Astrocyte (in vitro differentiated cells and primary cell): ENCODE measurements at places on chromosomes 12 and 14.
A peak's percentile ranks its signal among the peaks of the same experiment; 100 is the strongest.

DNA sequence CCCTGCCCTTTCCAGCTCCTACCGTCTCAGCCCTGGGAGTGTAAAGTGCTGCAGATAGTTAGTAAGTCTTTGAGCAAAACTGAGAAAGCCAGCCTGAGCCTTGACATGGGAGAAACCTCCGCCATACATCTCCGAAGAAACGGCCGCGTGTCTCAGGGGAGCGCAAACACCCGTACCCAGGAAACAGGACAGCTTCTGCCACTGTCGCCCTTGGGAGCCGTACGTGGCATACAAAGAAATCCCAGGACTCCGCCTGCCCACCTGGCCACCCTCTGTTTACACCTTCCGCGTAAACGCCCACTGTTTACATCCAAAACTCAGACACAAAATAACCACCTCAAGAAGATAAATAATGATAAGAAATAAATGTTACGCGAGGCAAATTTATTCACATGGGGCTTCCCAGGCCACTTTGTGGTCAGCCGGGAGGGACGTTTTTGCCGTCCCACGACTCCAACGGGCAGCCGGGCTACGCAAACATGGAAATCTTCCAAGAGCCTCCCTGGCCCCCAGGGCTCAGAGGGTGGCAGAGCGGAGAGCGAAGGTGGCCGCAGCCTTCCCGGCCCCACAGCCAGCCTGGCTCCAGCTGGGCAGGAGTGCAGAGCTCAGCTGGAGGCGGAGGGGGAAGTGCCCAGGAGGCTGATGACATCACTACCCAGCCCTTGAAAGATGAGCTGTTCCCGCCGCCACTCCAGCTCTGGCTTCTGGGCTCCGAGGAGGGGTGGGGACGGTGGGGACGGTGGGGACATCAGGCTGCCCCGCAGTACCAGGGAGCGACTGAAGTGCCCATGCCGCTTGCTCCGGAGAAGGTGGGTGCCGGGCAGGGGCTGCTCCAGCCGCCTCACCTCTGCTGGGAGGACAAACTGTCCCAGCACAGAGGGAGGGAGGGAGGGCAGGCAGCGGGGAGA is at the start of gene BDKRB2:
Gene BDKRB2, plus strand, starts transcription at position 689 of the 908 bp plus-strand sequence. CDS start 32,269 bp downstream, outside the sequence.
- peak; percentile 73 for DNase-seq

GRCh38 chr14:100450049-100450448 is 126.9 kb downstream of the SLC25A47 start:
- DNase-seq, result no peak

- DNase-seq, result no peak
These were observed 65.5 kb downstream of the ST8SIA1 start for GRCh38 chr12:22268973-22269372.

GRCh38 chr12:114836609-114837008 is 152.6 kb upstream of the TBX3 start:
- no peak for DNase-seq

DNA sequence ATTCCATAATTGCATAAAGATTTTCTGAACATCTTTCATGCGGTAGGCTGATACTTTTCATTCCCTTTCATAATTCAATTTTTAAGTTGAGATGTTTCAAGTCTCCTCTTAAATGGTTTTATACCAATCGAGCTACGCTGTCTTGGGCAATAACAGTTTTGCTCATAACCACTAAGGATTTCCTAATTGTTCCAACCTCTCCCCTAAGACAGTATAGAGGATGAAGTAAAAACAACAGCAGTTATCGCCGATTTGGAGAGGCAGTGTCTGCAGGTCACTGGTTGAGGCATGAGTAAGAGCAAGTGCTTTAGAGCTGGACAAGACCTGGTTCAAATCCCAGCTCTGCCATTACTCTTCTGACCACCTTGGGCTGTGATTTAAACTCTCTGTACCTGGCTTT is 6.9 kb upstream of the MED13L start:
- DNase-seq, result no peak

- no peak for DNase-seq
These were observed 82.9 kb downstream of the ARF6 start for GRCh38 chr14:49975799-49976198.

DNA sequence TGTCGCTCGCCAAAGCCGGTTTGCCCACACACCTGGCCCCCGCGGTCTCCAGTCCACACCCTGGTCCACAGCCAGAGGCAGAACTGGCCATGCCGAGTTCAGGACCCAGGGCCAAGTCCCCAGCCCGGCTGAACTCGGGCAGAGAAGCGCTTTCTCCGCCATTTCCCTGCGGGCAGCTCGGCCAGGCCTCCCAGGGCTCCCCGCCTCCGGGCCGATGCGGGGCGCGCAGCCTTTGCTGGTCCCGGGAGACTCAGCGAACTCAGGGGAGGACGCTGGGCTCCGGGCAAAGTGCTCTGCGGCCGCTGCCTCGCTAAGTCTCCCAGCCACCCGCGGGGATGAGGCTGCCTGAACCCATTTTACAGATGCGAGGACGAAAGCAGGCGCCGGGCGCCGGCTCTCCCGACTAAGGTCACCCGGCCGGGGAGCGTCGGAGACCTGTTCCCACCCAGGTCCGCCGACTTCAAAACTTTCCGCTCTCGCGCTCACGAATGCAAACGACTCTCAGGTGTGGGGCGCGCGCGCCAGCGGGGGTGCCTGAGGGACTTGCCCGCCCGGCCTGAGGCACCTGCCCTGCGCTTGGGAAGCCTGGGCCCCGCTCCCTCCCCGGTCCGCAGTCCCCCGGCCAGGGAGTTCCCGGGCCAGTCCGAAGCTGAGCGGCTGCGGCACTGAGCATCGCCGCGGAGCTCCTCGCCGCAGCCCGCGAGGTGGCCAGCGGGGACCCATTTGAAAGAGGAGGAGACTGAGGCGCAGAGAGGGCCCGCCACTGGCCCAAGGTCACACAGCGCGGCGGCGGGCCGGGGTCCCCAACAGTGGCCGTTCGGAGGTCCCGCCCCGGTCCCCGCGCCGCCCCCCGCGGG is 627 bp downstream of the TESC start:
- DNase-seq, result no peak

DNA sequence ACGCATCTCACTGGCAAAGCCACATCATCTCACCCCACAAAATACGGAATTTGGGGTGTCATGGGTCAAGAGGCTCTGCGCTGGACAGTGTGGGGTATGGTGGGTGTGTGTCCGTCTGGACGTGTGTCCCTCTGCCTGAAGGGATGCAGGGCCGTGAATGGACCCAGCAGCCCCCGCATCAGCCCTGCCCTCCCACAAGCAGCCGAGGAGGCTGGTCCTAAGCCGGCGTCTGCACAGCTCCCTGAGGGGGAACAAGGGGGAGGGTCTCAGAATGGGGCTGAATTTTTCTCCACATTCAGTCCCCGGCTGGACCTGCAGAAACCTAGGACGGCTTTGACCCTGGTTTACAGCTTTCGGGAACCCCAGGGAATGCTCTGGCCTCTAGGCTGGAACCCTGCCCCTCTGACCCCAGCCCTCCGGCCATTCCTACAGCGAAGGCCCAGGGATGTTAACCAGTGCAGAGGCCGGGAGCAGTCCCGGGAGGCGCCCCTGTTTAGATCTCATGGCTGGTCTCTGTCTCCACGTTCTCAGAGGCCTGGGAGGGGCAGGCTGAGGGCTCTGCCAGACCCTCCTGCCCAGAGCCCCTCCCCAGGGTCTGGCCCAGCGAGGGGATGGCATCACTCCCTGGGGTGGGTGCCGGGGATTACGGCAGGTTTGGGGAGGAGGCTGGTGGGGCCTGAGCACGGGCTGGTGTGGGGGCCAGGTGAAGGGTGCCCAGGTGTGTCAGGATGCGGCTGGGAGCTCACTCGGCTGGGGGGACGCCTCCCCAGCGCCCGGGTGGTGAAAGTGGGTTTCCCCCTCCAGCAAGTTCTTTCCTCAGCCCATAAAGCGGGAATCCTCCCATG is 156.5 kb upstream of the C14orf180 start:
- DNase-seq, result no peak

- DNase-seq, result no peak
These were observed 81.2 kb downstream of the BMP4 start for GRCh38 chr14:53875324-53875897.

DNA sequence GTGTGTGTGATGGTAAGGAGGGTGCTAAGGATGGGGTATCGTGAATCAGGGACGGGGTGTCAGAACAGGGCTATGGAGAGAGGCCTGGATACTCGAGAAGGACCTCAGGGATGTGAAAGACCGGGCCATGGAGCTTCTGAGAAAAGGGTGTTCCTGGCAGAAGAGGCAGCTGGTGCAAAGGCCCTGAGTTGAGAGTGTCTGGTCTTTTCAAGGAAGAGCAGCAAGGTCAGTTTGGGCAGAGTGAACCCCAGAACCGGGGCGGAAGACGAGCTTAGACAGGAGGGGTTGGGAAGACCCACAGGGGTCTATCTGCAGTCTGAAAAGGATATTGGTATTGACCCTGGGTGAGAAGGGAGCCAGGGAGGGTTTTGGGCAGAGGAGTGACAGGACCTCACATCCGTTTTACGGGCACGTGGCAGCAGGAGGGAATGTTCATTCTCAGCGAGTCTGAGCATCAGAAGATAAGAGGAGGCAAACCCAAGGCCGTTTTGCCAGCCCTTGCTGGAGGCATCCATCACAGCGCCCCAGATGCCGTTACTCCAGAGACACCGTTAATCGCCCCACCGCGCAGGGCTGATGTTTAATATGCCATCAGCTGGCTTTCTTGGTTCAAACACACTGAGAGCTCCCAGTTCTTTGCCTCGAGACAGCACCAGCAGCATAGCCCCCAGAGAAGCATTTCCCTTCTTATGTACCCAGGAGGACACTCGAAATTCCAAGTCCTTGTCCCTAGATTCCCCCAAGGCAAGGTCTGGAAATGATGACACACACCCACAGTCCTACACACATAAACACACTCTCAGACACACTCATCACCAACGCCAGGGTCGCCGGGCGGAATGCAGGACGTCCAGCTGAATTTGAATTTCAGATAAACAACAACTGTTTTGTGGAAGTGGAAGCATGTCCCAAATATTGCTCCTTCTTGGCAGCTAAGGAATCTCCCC is 41.4 kb upstream of the EML1 start:
- peak; percentile 61 for DNase-seq

DNA sequence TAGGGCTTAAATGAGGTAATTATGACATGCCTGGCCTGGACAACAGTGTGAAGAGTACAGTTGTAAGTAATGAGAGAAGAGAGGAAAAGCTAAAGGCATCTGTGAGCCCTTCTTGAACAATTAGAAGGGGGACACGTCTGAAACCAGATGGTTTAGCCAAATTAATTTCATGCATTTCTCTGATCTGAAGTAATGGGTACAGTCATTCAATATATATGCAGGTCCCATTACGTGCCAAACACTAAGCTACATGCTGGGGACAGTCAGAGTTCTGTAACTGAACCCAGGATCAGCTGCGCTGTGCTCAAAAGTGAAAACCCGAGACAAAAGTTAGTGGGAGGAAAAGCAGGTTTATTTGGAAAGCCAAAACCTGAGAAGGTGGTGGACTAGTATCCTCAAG is 207.2 kb upstream of the TMTC1 start:
- DNase-seq, result peak; percentile 71

GRCh38 chr14:101716956-101717662 is 44.4 kb upstream of the PPP2R5C start:
- DNase-seq, result no peak

- DNase-seq, result no peak
These were observed 412.8 kb upstream of the TBX3 start for GRCh38 chr12:115096588-115097397.

DNA sequence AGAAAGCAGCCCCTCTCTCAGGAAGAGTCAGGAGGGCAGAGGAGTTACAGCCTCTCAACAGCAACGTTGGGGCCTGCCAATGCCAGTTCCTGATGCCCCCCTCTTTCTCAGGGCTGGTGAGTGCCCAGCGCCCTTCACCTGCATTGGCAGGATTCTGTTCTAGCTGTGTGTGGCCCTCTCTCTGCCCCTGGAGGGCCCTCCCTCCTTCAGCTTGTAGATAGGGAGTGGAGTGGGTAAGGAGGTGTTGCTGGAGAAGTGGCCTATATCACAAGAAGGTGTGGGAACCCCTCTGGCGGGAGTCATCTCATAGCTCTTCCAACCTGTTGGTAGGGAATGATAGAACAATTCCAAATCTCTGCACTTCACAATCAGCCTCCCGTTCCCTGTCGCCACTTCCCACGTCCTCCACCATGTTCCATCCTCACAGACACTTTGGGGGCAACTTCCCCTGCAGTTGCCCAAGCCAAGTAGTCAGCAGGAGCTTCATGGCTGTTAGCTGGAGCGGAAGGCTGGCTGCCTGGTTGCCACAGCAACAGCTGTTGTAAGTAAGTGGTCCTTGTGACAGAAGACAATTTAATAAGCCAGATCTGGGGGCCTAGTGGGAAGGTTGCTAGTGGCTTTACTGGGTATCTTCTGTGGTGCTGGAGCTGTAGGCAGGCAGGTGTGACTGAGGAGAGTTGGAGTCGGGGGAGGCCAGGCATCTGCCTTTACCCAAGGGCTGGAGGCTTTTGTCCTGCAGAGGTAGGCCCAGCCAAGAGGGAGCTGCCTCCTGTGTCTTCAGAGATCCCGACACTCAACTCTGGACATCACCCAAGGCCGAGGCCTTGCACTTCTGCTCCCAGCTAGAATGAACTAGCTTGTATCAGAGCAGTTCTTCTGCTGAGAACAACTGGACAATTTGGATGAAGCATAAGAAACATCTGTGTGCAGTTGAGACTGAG is 38.4 kb downstream of the GALNT16 start:
- no peak for DNase-seq

DNA sequence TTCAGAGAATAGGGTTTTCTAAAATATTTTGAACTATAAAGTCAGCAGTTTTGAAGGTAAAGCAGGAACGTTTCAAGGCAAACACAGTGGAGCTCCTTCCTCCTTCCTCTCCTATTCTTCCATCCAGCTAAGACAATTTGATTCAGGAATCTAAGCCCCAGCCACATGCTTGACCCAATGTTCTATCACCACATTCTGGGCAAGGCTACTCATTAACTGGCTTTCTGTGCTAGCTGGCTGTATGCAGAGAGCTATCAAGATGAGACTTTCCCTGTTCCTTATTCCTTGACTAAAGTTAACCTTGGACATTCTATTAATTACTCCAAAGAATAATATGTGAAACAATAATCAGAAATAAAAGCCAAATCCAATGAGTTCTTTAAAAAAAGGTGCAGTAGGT is 266.9 kb downstream of the NOVA1 start:
- DNase-seq, result no peak

GRCh38 chr14:68389943-68390342 is 402.9 kb downstream of the ZFP36L1 start:
- DNase-seq, result no peak

DNA sequence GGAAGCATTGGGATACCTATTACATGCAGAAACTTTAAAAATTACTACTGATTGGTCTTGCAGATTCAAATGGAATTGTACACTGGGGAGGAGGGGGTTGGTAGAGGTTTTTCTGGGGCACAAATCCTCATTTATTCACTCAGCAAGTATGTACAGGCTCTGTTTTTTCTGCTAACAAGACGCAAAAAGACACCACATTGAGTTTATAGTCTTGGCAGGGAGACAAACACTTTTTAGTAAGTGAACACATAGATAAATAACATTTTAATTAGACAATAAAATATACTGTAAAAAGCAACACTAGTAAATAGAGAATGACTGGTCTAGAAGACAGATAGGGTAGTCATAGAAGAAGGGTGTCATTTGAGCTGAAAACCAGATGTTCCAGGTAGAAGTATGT is 23.8 kb downstream of the GLIPR1L2 start:
- peak; percentile 22 for DNase-seq
